Caudate nucleus (tissue), 63 donors: ENCODE measurements at places on chromosomes 6 and 20.

DNA sequence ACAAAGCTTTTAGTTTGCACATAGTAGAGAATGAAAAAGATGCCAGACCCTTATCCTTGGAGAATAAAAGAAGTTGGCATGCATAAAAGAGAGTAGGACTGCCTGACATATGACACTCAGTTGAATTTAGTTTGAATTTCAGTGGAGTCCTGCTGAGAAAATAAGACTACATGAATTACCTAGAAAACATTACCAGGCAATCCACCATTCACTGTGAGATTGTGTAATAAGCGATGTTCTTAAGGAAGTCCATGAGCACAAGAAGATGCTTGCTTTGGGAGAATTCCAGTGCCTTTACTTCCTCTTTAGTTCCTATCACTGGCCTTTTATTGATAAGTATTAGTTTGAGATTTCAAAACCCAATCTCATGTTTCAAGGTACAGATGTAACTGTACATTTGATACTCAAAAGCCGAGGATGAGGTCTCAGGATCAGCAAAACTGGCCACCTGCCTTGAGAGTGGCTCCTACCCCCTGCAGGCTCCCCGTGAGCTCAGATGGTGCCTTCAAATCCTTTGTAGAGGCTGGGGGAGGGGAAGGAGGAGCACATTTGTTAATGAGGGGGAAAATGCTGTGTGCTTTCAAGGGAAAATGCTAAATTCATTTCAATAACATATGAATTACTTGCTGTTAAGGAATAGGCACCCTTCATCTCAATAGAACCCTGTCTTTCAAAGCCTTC lies 11.2 kb upstream of the UNC93A start:
- no peak for DNase-seq

DNA sequence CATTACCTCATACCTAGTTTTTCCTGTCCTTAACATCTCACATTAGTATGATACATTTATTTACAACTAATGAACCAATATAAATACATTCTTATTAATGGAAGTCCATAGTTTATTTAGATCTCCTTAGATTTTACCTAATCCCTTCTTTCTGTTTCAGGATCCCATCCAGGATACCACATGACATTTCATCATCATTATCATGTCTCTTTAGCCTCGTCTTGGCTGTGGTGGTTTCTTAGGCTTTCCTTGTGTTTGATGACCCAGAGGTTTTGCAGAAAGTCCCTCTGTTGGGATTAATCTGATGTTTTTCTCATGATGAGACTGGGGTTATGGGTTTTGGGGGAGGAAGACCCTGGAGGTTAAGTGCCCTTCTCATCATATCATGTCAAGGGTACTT lies 89.3 kb upstream of the IYD start:
- no peak for DNase-seq

DNA sequence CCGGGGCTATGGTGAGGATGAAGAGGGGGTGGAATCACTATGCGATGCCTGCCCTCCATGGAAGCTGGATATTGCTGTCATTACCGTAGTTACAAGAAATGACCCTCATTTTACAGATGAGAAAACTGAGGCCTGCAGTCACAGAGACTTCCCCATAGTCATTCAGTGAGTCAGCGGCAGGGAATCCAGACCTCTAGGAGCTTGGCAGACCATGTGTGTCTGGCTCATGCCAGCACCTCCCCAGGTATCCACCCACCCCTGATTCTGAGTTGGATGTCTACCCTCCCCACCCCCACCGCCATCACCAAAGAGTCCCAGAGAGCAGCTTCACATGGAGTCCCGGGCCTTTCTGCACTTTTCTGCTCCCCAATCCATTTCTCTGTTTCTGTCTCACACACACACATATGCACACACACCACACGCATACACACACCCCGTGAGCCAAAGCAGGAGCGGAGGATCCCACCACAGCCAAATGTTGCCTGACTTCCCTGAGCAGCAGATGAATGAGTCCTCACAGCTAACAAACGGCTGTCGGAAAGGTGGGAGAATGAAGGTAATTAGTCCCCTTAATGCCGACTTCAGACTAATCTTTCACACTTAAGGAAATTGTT lies 24.8 kb downstream of the CDH22 start:
- no peak for DNase-seq

DNA sequence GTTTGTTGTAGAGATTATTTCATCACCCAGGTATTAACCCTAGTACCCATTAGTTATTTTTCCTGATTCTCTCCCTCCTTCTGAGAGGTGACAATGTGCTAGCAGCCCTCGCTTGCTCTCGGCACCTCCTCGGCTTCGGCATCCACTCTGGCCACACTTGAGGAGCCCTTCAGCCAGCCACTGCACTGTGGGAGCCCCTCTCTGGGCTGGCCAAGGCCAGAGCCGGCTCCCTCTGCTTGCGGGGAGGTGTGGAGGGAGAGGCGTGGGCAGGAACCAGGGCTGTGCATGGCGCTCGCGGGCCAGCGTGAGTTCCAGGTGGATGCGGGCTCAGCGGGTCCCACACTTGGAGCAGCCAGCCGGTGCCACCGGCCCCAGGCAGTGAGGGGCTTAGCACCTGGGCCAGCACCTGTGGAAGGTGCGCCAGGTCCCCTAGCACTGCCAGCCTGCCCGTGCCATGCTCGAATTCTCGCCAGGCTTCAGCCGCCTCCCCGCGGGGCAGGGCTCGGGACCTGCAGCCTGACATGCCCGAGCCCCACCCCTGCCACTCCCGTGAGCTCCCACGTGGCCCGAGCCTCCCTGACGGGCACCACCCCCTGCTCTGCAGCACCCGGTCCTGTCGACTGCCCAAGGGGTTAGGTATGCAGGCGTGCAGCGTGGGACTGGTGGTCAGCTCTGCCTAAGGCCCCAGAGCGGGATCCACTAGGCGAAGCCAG lies 221.9 kb downstream of the WDR27 start:
- no peak for DNase-seq

- no peak for DNase-seq
Observed at GRCh38 chr6:38162493-38163185, 343.1 kb downstream of the ZFAND3 start.

DNA sequence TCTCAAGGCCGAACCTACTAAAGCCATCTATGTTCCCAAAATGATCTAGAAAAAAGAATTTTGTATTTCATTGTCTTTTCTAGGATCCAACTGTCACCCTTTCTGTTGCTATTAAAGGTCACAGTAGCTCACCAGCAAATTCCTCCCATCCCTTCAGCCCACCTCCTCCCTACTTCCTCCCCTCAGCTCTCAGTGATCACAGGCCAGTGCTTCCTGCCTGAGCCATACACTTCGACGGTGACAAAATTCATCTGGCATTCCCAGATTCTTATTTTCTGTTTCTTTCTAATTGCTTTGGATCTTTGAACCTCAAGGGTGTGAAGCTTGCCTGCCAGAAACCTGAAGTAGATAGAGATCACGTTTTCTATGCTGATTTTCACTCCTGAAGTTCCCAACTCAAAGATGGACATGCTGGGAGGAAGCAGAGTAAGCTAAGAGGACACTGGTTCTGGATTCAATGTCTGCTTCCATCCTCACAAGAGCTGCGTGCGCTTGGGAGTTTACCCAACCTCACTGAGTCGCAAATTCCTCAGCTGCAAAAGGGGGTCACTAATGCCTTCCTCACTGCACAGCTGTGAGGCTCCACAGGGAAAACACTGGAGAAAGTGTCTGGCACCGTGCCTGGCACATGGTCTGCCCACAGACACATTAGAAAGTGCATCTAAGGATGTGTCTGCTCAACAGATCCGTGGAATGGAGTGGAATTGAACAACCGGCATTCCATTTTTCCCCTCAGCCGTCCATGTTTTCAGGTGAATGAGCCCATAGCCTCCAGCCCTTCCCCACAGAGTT lies 34.5 kb downstream of the MDGA1 start:
- DNase-seq: no peak

DNA sequence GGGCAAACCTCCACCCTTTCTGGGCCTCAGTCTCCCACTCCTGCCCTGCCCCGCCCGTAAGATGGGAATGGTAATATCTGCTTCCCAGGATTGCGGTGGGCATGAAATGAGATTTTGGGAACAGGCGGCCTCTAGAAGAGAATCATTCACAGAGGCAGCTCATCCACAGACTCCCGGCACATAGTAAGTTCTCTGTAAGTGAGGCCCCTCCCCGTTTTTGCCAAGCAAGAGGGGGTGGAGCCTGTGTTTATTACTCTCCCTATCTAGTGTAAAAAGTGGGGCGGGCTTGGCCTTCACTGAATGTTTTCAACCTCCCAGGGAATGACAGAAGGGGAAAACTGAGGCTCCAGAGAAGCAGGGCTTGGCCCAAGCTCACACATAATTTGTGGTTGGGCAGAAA lies 20.0 kb downstream of the SUN5 start:
- DNase-seq: no peak

- DNase-seq: no peak
Observed at GRCh38 chr6:127794405-127794804, 106.5 kb downstream of the THEMIS start.
